ENCODE measurements at places on chromosomes 3 and 15.
A peak's percentile ranks its signal among the peaks of the same experiment; 100 is the strongest.

DNA sequence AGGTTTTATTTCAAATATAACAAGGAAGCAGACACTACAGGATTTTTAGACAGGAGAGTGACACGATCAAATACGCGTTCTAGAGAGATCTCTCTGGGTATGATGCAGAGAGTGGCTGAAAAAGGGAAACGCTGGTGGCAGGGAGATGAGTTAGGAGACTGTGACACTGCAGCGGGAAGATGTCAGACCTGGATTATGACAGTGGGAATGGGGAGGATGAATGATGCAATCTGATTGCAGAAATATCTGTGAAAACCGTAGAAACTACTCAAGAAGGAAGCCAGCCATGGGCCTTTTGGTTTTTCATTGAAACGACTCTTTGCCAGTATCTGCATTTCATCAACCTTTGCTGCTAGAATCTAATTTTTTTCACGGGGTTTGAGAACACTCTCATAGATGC lies 157.9 kb downstream of the FAM43A start:
- no peak for DNase-seq

DNA sequence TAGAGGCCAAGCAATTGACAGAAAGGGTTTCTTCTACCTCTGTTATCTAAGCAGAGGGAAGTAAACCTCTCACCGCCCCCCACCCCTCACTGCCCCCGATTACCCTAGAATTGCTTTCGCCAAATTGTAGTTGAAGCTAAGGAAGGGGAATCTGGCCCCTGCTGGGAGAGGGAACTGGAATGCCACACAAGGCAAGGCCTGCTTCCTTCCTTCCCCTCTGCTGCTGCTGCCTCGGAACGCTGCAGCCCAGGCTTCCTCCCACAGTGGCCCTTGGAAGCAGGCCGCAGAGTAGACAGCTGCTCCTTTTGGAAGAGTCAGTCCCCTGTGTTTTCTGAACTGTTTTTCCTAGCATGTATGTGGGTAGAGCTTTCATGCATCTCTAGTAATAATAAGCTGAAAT lies 21.6 kb downstream of the RLBP1 start:
- no peak for DNase-seq

DNA sequence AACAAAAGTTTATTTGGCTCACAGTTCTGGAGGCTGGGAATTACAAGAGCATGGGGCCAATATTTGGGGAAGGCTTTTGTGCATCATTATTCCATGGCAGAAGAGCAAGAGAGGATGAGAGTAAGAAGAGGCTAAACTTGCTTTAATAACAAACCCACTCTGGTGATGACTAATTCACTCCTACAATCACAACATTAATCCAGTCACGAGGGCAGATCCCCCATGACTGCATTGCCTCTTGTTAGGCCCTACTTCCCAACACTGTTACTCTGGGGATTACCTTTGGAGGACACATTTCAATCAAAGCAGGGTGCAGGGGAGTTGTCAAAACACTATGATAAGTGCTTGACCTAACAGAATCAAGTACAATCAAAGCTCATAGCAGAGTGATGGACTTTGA lies 181.7 kb downstream of the BBX start:
- no peak for DNase-seq

DNA sequence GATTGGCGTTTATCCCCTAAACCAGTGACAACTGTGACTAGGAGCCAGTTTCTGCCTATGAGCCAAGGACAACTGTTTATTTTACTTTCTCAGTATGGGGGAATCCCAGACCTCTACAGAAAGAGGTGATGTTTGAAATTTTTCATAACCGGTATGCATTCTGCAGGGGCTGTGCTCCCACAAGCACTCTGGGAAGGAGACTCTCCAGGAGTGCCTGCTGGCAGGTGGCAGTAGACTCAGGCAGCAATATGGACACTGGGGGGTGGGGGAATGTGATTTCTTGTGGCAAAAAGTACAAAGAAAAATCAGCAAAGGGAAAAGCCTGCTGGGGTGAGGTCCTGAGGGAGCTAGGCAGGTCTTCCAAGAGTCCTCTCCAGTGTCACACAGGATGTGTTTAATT lies 5.9 kb downstream of the TGM4 start:
- no peak for DNase-seq

DNA sequence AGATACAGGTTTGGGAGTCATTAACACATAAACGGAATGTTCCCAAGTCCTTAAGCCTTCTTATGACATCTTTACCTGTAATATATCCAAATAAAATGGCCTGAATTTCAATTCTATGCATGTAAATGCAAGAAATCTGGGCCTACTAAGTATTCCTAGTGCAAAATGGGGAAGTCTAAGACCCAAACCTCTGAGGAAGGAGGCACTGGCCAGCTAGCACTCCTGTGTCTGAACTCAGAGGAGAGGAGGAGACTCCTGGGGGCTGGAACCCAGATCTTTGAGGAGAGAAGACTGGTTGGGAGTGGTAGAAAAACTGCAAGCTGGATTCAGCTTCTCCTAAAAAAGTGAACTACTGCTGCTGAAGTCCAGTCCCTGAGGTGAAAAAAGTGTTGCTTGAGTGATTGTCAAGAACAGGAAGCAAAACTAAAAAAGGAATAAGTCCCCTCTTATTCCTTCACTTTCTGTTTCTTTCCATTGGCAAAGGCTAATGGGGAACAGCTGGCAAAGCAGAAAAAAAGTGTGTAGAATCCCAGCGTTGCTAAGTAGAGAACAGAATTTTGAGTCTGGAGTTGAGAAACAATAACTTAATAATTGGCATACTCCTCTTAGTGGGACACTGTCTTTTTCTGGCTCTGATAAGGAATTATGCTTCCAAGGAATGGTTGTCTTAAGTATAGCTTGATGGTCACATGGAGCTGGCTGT lies 54.8 kb upstream of the ATP2C1 start:
- DNase-seq: no peak

- no peak for DNase-seq
Measured at GRCh38 chr15:58951388-58952007, 18.0 kb upstream of the SLTM start.

GRCh38 chr3:57128826-57129667 lies 36.1 kb downstream of the IL17RD start:
- DNase-seq: no peak

DNA sequence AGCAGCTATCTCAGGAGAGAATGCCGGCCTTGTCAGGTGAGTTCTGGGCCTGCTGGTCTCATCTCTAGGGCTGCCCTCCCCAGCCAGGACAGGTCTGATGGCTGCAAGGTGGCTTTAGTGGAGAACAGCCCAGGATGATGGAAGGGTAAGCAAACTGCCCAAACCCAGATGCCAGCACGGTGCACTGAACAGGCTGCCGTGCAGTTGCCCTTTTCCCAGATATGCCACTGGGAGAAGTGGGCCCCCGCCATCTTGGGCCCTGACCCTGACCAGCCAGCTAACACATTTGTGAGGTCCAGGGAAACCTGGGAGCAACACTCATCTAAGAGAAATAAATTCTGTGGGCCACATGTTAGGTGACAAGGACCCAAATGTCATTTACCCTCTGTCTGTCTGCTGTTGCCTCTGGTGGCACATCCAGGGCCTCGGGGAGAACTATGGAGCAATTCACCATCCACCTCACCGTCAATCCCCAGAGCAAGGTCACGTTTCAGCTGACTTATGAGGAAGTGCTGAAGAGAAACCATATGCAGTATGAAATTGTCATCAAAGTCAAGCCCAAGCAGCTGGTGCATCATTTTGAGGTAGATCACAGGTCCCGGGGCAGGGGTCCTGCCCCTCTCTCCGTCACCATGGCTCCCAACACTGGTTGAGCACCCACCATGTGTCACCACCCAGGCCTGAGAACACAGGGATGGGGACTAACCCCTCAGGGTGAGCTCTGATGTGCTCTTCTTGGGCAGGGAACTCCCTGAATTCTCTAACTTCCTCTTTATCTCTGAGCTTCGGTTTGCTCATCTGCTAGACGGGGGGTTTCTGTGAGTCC lies 1.8 kb downstream of the ITIH1 start:
- DNase-seq: no peak

- DNase-seq: peak; percentile 4
Measured at GRCh38 chr3:32450992-32451659, 51.5 kb downstream of the CMTM6 start.

DNA sequence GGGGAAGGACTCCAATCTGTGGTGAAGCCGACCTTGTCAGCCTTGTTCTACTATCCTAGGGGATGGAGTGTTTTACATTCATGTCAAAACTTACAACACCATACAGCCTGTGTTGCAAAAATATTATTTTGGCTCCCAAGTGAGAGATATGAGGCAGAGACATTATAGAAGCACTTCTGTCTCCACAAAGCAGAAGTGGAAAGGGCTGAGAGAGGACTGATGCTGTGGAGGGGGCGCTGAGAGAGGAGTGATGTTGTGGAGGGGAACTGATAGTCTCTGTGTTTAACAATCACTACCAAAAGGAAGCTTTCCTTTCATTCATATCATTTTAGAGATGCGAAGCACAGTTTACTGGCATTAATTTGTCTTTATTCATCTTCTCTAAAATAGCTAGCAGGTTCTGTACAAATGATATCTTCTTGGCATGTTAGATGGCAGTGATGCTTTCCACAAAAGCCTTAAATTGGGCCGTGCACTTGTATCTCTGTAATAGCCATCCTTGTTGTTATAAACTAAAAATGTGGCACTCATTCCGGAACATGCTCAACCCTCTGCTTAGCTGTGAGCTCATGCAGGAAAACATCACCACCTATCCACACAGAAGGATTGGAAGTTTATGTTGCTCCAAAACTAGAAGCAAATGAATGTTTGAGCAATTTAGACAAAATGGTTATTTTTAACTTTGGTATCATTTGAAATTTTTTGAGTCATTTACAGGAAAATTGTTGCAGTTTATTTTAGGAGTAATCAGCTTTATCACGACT lies 134.6 kb upstream of the TP63 start:
- no peak for DNase-seq

DNA sequence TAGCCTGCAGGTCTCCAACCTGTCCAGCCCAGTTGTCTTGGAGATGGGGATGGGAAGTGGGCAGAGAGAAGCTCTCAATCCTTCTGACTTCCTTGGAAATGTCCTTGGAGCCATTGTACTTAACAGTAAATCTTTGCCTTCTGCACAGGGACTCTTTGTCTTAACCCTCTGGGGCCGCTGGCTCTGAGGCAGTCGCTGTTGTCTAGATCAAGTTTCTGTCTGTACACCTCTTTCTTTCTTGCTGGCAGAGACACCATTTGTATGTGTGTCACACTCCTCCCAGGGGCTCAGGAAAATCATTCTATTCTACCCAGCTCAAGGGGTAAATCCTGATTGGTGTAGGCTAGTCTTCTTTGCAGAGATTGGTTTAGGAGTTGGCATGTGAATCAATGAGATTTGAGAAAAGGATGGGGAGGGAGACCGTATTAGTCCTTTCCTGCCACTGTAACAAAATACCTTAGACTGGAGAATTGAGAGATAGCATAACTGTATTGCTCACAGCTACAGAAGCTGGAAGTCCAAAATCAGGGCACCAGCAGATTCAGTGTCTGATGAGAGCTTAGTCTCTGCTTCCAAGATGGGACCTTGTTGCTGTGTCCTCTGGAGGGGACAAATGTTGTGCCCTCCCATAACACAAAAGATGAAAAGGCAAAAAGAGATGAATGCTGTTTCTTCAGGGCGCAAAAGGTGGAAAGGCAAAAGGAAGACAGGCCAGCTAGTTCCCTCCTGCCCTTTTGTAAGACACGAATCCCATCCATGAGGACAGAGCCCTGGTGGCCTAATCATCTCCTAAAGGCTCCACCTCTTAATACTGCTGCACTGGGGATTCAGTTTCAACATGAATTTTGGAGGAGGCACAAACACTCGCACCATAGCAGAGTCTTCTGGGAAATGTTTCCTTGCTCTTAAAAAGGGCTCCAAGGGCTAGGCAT lies 66.3 kb downstream of the PPCDC start:
- DNase-seq: no peak

DNA sequence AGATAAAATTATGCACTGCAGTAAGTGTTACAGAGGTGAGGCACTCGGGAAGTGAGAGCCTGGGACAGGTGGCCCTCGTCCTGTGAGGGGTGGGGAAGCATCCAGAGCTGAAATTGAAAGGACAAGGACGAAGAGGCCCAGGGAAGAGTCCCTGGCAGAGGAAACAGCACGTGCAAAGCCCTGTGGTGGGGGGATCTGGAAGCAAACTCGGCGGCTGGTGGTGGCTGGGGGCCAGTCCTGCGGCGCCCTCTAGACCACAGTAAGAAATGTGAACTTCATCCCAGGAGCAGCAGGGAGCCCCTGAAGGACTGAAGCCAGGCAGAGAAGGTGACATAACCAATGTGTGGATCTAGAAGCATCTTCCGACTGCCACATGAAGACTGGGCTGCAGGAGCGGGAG lies 42.8 kb downstream of the GRIP2 start:
- DNase-seq: no peak

- no peak for DNase-seq
Measured at GRCh38 chr3:27568393-27568792, 84.2 kb upstream of the SLC4A7 start.

DNA sequence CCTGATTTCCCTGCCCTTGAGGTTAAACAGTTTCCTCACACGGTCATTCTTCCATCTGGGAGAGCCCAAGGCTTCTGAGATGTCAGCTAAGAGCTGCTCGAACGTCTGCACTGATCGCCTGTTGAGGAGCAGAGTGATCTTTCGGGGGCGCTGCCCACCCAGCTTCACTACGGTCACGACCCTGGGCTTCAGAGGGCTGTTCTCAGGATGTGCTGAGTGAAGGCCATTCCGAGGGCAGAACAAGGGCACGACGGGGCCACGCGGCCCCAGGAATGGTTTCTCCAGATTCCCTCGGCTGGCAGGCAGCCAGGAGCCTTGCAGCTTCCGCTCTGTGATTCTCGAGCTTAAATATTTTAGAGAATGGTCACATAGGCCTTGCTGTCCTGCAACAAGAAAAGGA lies 25.7 kb downstream of the DCLK3 start:
- DNase-seq: no peak

DNA sequence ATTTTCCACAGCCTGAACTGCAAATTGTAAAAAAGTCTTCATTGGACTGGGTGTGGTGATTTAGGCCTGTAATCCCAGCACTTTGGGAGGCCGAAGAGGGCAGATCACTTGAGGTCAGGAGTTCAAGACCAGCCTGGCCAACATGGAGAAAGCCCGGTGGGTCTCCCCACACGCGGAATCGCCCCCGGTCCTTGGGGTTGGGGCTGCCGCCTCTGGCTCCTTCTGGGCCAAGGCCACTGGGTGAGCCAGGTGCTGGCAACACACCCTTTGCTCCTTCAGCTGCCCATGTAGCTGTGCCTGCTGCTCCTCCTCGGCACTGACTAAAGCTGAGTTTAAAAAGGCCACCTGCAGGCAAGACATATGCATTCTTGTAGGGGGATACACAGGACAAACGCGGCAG lies 9.4 kb upstream of the VPS33B start:
- no peak for DNase-seq

- DNase-seq: no peak
Measured at GRCh38 chr15:67144609-67145311, 79.4 kb downstream of the SMAD3 start.
